Ureter (tissue), 1 donor: ENCODE measurements at places on chromosomes 1 and 21.

GRCh38 chr1:150156868-150157603 is 7.3 kb downstream of the PLEKHO1 start:
- no peak for DNase-seq

DNA sequence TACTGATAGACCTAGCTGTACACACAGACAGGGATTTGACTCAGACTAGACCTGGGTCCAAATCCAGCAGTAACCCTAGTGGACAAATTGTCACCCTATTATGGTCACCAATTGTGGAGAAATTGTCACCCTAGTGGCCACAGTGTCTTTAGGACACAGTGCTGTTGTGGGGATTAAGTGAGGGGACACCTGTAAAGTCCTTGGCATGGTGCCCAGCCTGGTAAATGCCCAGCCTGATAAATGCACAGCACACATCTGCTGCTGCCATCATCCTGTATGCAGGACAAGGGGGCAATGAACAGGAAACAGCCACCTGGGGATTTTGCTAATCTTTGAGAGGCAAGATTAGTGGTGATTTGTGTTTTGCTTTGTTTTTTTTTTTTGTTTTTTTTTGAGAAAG is 2.3 kb downstream of the TMEM61 start:
- no peak for DNase-seq

- DNase-seq, result no peak
Observed at GRCh38 chr1:23524716-23525401, 6.2 kb downstream of the E2F2 start.

GRCh38 chr1:218390618-218391017 is 45.5 kb downstream of the TGFB2 start:
- DNase-seq, result no peak

DNA sequence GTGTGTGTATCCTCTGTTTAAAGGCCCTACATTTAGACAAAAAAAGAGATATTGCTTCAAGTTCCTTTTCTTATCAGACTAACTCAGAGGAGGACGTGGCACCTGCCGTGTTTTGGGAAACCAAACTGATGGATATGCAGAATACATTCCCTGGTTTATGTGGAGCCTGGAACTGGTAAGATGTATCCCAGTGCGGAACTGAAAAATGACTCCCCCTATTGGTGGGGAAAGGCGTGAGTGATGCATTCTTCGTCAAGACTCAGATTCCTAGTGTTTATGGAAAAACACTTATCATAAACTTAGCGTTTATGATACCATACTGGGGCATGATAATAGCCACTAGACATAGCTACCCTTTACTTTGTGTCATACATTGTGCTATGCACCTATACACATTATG is 154.2 kb downstream of the ZNF326 start:
- DNase-seq, result no peak

DNA sequence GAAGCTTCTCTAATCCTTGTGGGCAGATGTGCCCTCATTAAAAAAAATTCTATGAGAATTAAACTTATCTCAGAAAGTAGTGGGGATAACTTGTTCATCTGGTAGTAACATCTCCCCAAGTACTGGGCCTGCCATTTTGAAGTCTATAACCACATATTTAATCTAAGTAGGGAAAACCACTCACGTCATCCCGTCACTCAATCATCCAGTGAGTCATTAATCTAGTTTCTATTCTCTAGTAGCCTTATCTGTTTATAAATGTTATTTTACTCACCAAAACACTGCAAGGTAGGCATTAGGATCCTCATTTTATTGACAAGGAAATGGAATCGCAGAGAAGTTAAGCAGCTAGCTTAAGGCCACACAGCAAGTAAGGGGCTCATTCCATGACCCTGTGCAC is 221.9 kb downstream of the ATG4C start:
- DNase-seq, result no peak

- DNase-seq, result no peak
Observed at GRCh38 chr1:175441791-175442190, 249.2 kb upstream of the KIAA0040 start.

GRCh38 chr1:167565922-167566321 is 12.4 kb upstream of the CREG1 start:
- no peak for DNase-seq

GRCh38 chr1:10992864-10993263 is 19.6 kb upstream of the TARDBP start:
- DNase-seq, result no peak

GRCh38 chr1:167862432-167863076 is 51.4 kb downstream of the ADCY10 start:
- no peak for DNase-seq

DNA sequence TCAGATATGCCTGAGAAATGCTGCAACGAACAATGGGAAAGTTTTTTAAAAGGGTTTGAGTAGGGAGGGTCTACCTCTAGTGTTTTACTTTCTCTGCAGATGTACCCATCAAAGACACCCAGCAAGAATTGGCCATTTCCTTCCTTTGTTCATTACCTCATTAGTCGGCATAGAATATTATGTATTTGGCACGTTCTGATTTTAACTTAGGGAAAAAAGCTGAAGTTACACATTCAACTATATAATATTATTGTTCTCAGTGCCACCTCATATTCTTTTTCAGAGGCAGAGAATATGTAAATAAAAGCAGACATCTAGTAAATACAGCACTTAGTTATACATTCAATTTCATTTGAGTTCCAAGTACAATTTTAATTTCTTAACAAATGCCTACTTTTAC is 83.7 kb upstream of the PPP2R5A start:
- DNase-seq, result no peak

DNA sequence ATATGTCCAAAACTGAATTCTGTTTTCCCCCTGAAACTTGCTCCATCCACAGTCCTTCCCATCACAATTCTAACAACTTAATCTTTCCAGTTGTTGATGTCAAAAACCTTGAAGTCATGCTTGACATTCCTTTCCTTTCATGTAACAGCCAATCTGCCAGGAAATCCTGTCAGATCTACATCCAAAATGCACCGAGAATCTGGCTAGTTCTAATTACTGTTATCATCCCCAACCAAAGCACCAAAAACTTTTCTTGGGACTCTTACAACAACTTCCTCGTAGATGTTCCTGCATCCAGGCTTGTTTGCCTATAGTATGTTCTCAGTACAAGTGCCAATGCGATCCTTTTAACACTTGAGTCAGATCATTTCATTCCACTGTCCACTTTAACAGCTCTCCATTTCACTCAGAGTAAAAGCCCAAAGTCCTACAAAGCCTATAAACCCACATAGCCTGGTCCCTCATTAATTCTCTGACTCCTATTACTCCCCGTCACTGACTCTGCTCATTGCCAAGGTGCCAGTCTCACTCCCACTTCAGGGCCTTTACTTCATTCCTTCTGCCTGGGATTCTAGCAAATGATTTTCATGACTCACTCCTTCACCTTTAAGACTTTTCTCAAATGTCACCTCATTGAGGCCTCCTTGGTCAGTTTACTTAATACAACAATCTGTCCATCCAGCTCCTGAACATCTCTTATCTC is 493.2 kb upstream of the NFIA start:
- no peak for DNase-seq

- DNase-seq, result no peak
Observed at GRCh38 chr1:61853583-61853982, 111.3 kb downstream of the PATJ start.

DNA sequence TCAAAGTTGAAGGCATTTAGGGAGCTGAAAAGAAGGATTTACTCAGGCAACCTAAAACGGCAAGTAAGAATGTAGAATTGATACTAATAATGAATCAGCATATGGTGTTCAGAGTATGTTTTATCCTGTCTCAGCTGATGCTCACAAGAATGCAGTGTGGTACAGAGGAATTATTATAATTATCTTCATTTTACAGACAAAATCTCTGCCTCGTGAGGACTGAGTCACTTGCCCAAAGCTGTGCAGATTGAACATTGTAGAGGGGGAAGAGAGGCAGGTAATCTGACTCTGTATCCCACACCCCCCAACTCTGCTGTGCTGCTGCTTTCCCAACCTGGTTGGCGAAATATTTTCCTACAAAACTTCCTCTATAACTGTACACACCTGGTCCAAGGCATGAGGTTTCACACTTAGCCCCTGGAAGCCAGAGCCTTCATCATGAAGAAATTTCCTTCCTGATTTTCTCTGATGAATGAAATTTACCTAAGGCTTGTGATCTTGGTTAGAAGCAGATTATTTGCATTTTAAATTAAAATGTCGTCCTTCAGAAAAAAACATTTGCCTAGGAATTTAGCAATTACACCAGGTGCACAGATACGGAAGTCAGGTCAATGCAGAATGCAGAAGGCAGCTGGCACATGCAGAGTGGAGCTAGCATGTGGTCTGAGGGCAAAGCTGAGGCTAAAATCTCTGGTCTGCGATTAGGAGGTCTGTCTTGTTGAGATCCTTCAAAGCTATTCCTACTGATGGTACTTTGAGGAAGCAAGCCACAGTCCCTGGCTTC is 52.8 kb downstream of the DPT start:
- no peak for DNase-seq

DNA sequence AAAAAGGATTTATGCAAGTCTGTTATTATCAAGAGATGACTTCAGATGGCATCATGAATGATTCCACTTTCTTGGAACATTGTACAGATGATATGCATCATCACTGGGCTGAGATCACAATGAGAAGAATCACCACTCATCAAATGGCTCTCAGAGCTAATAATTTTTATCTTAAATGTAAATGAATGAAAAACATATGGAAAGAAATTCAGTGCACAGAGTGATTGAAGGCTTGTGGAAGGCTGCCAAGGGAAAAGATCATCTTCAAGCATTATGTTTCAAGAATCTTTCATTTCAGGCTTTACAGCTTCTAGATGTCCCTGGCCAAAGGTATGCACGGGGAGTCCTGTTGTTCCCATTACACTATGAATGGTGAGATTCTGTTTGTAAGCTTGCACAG is 955.7 kb downstream of the TTLL7 start:
- DNase-seq, result no peak

DNA sequence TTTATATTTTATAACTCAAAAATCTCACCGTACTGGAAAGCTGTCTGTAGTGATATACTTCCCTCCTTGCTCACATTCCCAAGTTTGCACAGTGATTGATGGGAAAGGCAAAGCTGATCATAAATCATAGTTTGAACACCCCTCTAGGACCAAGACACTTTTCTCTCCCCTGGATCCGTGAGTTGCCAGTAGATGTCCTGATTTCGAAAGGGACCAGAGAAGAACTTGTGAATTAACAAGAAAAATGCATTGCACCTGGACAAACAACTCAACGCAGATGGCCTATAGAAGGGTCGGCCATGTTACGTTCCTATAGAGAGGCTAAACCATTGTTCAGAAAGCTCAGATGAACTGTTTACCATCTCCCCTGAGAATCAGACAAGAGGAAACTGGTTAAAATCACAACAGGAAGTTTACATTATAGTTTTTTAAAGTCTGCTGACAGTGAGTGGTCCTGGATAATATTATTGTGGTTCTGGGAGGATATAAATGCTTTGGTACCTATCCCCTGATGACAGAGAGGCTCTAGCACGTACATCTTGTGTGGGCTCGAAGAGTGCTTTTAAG is 124.0 kb upstream of the SLC45A1 start:
- no peak for DNase-seq

DNA sequence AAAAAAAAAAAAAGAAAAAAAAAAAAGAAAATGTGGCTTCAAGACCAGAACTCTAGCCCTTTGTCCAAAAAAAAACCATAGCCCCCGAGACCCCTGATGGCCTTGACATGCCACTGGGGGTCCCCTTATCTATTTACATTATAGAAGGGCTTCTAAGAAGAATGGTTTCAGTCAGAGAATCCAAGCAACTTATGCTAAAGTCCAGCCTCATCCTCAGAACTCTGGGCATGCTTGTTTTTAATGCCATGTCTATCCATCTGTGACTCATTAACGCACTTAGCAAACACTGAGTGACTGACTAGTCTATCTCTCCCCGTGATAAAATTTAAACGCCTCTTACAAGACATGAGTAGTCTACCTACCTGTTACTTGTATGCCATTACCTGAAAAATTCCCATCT is 29.3 kb downstream of the ERG start:
- DNase-seq, result no peak

DNA sequence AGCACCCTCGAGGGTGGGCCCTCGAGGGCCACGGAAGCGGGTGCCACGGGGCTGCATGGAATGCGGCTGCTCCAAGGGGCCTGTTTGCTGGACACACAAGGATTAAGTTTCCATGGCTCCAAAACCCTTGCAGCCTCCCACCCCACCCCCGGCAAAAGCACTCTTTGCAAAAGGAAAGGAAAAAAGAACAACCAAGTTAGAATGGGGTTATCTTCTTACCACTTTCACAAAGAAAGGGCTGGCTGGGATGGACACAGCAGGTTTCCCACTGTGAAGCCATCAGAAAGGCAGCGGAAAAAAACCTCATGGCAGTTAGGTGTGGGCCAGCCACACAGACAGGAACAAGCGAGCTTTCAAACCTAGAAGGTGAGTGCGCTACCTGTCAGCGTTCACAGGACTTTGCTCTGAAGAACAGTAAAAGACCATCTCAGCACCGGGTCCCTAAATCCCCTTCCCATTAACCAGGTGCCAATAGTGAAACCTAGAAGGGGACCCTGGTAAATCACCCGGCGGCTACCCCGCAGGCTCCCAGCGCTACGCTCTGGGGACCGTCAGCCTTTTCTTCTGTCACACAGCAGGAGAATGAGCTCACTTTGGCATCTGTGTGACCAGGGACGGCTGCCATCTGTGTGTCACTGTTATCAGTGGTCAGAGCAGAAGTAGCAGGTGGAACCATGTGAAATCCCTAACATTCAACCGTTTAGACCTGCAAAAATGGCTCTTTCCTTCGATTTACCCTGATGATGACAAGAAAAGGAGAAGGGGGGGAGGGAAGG is 93.0 kb downstream of the SIM2 start:
- no peak for DNase-seq

GRCh38 chr1:173484276-173484675 is 7.1 kb downstream of the PRDX6 start:
- DNase-seq, result no peak

GRCh38 chr1:206905295-206906164 is 8.3 kb downstream of the IL24 start:
- no peak for DNase-seq

DNA sequence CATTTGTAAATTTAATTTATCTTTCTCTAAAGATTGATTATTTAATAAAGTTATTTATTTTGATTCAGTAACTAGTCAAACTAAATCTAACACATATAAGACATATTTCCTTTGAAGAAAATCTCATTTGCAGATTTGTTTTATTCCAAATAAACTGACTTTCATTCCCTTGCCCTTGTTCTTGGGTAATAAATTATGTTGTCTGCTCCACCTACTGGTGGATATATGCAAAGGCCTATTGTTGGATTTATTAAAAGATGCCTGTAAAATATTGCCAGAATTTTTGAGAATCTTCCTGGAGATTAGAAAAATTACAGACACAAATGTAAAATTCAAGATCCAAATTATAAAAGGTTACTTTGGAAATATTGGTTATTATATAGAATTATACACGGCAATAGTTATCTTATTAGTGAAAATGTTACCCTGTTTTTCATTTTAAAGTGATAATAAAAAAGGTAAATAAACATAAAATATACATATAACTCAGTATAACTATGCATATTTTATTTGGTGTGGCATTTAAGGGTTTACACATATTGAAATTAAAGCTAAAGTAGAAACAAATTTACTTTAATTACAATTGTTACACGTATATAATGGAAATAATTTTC is 116.1 kb downstream of the SPATA17 start:
- DNase-seq, result no peak
